CD4-positive, alpha-beta T cell treated with Interleukin-12 subunit alpha and Interleukin-12 subunit beta, for 1 hour (primary cell): ENCODE measurements at places on chromosomes 12 and 14.

DNA sequence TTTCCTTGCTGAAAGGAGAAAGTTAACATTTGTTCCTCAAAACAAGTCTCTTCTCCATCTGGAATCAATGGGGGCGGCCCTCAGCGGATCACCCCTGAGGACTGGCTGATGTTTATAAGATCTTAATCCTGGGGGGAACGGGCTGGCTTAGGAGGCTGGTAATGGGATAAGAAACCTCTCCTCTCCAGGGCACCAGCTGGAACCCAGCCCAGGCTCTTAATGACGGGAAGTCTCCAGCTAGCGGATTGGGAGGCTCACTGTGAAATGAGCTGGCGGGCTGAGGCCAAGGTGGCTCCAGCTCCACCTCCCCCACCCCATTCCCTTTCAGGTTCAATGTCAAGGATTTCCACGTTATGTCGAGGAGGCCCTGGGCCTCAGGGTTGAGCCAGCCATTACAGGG lies 1133.0 kb downstream of the VRK1 start:
- DNase-seq = no peak

GRCh38 chr14:68486033-68486732 lies 306.7 kb downstream of the ZFP36L1 start:
- DNase-seq = no peak

DNA sequence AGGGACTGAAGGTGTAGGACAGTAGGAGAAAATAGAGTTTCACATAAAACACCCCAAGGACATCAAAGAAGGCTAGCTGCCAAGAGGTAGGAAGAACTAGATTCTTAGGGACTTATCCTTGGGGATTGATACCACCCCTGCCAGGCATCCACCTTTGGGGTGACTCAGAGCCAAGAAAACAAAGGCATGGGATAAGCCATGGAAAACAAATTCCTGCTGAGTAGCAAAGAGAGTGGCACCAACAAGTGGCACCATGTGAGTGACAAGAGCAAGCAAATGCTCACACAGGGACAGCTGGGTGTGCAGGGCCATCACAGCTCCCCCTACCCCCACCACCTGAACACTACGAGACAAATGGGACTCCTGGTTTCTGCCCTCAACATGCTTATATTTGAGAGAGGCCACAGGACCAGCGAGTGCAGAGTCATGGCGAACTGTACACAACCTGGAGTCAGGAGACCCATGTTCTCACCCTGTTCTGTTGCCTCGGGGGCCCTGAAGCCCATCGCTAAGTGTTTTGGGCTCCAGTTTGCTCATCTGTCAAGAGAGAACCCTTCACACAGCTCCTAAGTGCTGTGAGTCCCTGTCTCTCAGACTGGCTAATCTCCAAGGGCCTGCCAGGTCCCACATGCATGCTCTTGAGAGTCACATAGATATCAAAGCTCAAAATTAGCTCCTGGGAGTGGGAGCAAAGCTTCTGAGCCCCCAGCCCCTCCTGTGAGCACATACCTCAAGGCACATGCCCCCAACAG lies 91.9 kb downstream of the DPF3 start:
- DNase-seq = no peak

- no peak for DNase-seq
Measured at GRCh38 chr12:34334953-34335743, 312.9 kb downstream of the ALG10 start.

DNA sequence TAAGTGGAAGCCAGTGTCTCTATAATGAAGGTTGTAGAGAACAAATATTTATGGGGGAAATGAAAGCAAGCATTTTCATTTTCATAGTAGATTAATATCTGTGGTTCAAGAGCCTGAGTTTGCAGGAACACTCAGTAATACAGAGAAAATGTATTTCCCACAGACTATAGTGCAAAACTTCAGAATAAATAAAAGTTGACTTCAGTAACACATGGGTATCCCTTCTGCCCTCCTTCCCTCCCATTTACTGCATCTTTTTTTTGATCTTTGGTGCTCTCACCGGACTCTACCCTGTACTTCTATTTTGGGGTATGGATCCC lies 75.3 kb upstream of the AMN1 start:
- DNase-seq = no peak

- no peak for DNase-seq
Measured at GRCh38 chr14:102182936-102183619, 43.4 kb downstream of the WDR20 start.

- no peak for DNase-seq
Measured at GRCh38 chr12:120984351-120984898, 6.1 kb downstream of the HNF1A start.

- DNase-seq = no peak
Measured at GRCh38 chr12:120554678-120555077, 20.5 kb downstream of the RNF10 start.

- no peak for DNase-seq
Measured at GRCh38 chr12:110965574-110965973, 45.2 kb upstream of the MYL2 start.

GRCh38 chr12:52037248-52037861 lies 13.9 kb upstream of the NR4A1 start:
- no peak for DNase-seq

DNA sequence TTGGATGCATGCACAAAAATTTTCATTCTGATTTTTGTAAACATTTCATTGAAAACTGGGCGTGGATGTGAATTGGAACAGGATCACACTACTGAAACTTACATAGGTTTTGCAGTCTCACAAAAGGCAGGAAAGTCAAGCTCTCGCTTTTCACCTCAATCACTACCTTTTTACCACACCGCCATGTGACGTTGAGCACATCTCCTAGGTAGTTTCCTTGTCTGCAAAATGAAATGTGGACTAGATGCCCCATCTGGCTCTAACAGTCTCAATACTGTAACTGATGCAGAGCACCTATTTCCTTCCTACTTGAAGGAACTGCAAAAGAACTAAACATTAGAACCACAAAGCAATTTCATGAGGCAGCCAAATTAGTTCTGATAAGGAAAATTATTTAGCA lies 4.4 kb upstream of the YY1 start:
- peak; percentile 34 for DNase-seq

DNA sequence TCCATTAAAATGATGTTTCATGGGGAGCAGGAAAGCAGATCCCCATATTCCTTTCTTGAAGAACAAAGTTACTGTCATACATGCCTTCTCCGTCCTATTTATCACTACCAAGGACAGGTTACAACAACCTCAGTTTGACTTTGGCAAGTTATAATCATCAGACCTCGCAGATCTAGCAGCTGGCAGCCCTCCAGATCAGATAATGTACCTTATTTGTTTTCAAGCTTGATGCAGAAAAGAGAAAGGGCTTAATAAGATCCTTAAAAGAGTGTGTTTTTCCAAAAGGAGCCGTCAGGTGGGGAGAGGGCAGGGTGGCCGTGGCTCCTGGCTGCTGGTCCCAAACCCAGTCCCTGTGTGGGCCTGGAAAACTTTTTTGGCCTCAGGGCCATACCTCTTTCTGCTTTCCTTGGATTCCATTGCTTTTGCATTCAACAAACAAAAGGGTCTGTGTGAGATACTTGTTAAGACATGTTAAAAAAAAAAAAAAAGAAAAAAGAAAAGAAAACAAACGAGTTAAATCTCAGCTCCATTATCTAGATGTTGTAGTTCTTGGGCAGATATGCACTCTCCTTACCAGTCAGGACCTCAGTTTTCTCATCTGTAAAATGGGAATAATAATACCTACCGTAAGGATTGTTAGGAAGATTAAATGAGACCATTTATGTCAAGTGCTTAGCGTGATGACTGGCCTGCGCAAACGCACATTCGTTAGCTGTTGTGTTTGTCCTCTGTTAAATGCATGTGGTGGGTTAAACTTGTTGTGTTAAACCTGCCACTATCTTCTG lies 64.6 kb downstream of the B4GALNT3 start:
- no peak for DNase-seq

GRCh38 chr12:68034567-68034966 lies 45.3 kb downstream of the IFNG-AS1 start:
- DNase-seq = no peak

GRCh38 chr14:81818271-81818670 lies 284.6 kb upstream of the SEL1L start:
- DNase-seq = no peak

GRCh38 chr12:47038270-47038748 lies 41.1 kb upstream of the PCED1B start:
- DNase-seq = no peak

DNA sequence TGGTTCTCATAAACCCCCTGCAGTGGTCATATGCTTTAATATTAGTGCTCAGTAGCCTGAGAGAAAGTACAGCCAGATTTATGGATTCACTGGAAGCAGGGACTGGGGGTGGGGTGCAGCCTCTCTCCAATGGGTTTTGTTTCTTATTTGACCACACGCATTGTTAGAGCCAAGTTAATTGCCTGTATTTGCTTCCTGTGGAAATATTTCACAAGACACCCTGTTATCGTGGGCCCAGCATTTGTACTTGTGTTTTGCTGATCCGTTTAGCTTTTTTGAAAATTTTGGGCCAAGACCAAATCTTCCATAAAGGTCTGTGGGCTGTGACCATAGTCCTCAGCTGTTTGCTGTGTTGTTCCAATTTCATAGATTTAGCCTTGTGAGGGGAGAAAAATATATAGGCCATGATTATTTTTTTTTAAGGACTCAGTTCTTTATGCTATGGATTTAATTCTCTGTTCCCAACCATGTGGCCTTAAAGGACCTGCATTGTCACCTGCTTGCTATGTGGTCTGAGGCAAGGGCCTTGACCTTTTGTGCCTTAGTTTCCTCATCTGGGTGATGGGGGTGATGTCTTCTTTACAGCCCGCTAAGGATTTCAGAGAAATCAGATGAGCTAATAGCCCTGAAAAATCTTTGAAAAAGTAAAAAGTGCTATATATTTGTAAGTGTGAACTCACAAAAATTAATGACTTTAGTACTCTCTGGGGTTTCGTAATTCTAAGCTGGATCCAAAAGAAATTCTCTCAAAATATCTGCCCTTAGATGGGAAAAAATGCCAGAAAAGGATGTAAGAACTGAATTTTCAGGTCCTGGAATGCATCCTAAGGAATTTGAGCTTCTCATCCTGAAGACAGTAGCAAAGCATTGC lies 370.2 kb downstream of the DPF3 start:
- DNase-seq = no peak

- no peak for DNase-seq
Measured at GRCh38 chr14:102606296-102606695, 13.8 kb downstream of the RCOR1 start.

- DNase-seq = no peak
Measured at GRCh38 chr14:23930742-23931141, 22.8 kb upstream of the DHRS4 start.

DNA sequence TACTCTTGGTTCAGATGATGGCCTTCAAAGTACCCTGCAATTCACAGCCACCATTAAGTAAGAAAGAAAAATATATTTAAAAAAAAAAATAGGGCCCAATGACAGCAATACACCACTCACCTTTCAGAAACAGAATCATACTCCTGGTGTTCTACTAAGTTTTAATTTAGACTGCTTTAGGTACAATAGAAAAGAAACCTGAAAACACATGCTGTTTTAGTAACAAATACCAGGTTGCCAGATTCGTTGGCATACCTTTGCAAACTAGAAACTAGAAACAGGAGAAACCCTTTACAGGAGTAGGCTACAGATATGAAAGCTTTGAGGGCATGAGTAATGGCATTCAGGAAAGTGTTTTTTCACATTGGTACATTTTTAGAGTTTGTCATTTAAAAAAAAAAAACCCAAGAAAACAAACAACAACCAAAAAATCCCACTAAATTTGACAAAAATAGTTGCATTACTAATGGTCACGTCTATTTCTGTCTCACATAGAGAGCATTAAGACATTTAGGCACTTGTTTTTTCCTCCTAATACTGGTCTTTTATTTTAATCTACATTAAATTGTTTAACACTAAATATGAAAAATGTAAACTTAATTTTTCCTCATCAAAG lies 4.0 kb downstream of the SIX1 start:
- no peak for DNase-seq

DNA sequence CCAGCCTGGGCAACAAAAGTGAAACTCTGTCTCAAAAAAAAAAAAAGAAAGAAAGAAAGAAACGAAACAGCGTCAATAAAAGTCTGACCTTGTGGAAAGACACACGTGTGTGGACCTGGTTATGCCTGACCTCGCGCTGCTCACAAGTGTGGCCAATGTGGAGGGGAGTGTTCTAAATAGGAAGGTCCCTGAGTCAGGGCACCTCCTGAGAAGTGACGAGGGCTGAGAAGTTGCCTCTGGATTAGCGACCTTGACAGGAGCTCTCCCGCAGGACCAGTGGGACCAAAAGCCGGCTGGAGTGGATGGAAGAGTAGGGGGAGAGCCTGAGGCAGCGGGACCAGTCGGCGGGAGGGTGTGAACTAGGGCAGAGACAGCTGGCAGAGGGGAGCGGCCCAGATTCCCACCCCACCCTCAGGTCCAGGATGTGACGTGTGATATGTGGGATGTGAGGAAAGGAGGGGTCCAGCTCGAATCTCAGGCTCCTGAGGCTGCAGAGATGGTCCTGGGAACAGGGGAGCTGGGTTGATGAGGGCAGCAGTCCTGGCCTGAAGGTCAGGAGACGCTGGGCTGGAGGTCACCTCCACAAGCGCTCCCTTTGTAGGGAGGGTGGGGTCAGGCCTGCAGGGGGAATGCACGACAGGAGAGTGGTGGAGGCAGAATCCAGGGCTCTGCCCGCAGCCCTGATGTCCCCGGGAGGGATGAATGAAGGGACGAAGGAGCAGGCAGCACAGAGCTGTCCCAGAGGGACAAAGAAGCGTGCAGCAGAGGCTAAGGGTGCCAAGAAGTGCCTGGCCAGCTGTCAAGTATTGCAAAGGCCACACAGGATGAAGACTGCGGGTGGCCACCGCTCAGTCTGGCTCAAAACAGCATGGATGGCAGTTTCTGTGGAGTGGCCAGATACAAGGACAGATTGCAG lies 24.8 kb upstream of the GPR68 start:
- DNase-seq = no peak

DNA sequence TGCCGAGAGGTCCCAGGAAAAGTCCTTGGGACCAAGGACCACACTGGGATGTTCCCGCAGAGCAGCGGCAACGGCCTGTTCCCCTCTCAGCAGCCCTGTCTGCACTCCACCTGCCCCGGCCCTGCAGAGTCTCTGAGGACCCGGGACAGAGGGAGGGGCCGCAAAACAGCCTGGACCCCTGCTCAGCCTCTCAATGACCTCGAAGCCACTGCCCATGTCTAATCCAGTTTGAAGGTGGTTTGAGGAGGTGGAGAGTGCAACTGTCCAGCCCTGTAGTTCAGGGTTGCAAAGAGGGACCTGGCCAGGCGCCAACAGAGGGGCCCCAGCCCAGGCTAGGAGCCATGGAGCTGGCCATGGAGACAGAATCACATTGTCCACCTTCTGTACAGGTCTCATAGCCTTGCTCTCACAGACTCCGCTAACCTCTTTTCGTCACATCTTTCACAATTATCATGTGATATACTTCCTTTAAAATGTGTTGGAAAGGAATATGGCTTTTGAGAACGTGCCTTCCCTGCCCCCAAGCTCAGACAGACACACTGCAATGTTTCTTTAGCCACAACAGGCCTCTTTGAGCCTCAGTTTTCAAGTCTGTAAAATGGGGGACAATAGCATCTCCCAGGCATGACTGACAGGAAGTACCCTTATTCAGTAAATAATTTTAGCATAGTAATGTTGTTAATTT lies 49.3 kb downstream of the ACTN1 start:
- no peak for DNase-seq

- DNase-seq = no peak
Measured at GRCh38 chr12:102958830-102959176, 1.3 kb downstream of the ASCL1 start.
